A673 (cell line): ENCODE measurements at places on chromosomes 12 and 14. TPM values are rescaled to one million over a fixed set of nuclear protein-coding genes. Genes with fewer than 3 reads are reported as not detected.

The SIX1 gene
- 24.0 and 25.0 TPM in 2 replicates for total RNA-seq

The BAZ1A gene
- total RNA-seq, result 70.3 and 71.5 TPM in 2 replicates

The TECPR2 gene
- total RNA-seq, result 21.7 and 22.1 TPM in 2 replicates

The SYNE2 gene
- total RNA-seq, result 68.2 and 79.9 TPM in 2 replicates

DNA sequence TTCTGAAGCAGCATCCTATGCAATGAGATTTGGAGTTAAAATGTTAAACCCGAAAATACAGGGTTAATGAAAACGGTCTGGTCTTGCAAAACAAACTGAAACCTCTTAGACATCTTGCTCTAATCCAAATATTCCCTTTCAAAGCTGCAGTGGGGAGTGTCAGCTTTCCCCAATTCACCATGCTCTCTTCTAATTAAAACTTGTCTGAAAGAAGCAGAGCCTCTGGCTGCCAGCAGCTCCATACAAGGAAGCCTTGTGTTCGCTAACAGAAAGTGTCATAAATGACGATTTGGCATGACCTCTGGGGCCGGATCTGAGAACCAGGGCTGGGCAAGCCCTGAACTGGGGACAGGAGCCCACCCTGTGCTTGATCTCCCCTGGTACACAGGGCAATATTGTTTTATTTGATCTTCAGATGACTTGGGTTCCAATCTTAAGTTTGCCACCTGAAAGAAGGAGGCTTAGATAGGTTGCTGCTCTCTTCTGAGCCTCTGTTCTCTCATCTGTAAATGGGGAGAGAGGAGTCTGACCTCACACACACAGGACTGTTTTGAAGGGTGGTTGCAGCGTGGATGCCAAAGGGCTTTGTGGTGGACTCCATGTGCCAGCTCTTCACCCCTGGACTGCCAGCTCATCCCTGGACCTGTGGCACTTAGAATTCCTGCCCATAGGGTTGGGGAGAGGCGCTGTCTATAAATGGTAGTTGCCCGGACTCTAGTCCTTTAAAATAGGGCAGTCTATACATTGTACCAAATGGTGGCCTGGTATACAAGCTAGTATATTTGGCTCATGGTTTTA is 7.8 kb downstream of the KMT5A start:
- no peak for DNase-seq

DNA sequence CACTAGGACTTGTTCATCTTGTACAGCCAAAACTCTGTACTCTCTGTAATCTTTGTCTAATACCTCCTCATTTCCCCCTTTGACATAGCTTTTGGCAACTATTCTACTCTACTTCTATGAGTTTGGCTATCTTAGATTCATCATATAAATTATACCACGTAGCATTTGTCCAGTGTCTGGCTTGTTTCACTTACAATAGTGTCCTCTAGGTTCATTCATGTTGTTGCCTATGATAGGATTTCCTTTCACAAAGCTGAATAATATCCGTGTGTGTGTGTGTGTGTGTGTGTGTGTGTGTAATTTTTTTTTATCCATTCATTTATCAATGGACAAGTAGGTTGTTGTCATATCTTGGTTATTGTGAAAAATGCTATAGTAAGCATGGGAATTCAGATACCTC is 209.5 kb downstream of the KCNC2 start:
- DNase-seq, result no peak

DNA sequence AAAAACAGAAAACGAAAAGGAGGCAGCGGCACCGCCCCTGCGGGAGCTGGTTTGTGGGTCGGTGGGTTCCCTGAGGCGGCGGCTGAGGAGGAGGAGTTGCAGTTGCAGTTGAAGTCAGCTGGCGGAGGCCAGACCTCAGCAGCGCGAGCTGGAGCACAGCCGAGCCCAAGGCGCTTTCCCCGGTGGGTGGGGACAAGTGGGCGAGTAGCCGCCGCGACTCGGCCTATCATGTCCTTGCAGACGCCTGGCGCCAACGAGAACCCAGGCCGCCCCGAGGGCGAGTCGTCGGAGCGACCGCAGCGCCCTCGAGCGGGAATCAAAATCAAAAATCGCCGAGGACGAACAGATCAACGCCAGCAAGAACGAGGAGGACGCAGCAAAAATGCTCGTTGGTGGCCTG is 12.7 kb upstream of the CLEC1A start:
- no peak for DNase-seq

DNA sequence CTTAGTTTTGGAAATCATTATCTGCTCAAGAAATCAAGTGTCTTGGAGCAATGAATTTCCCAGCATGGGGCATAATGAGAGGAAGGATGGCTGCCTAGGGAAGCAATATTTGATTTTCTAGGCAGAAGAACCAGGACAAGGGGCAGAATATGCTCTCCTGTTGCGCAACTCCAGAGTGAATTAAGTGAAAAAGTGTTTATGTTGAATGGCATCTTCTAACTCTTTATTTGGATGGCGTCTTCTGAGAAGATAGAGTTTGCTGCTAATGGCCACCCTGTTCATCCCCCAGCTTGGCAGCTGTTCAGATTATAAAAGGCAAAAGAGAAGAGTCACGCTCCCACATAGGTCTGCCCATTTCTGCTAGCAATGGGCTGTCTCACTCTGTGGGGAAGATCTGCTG is 1278.1 kb downstream of the AACS start:
- DNase-seq, result peak; percentile 93

GRCh38 chr12:53952335-53952694 is 2.4 kb upstream of the HOXC12 start:
- DNase-seq, result no peak

DNA sequence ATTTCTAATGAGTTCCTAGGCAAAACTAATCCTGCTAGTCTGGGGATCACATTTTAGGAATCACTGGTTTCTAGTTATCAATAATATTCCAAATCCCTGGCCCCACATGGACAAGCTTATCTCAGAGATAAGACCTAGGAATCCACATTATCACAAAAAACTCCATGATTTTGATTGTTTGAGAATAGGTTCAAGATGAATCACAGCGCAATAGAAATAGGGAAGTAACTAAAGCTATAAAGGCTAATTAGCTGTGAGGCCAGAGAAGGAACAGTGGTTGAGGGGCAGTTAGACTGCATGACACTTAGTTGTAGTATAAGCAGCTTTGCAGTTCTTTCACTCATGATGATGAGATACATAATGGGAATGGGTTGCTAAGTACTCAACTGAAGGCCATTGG is 13.1 kb upstream of the ATP5F1B start:
- DNase-seq, result no peak

DNA sequence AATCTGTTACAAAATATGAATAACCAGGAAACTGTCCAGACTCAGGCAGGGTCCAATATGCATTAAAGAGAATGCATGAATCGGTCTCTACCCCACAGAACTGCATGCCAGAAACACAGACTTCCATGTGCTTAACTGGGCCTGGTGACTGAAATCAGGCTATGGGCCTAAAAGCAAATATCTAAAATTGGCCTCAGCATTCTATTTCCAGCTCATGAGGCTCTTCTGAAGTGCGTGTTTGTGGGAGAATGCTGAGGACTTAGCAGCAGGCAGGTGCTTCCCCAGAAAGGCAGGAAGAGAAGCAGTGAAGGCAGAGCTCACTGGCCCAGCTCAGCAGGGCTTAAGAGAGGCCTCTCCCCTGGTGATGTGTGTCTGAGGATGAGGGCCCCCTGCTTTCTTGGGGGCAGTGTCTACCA is 48.5 kb downstream of the ADGRD1 start:
- DNase-seq, result no peak
